ENCODE measurements at places on chromosomes 1 and 21.

DNA sequence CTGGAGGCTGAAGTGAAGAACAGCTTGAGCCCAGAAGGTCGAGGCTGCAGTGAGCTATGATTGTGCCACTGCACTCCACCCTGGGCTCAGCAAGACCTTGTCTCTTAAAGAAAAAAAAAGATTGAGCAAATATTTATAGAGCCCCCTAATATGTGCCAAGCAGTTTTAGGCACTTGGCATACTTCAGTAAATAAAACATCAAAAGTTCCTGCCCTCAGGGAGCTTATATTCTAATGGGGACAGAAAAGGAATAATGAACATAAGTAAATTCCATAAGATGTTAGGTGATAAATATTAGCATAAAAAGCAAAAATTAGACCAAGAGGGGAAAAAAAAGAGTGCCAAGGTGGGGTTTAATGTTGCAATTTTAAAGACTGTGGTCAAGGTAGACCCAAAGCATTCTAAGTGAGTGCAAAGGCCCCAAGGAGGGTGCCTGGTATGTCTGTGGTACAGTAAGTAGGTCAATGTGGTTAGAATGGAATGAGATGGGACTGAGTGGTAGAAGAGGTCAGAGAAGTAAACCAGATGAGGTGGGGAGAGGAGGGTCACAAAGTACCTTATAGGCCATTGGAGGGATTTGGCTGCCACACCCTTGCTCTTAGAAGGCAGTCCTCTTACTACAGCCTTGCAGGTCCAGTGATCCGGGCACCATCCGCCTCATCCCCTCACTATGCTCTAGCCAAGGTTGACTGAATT, 2.2 kb upstream of the TOE1 start:
- DNase-seq, result no peak

DNA sequence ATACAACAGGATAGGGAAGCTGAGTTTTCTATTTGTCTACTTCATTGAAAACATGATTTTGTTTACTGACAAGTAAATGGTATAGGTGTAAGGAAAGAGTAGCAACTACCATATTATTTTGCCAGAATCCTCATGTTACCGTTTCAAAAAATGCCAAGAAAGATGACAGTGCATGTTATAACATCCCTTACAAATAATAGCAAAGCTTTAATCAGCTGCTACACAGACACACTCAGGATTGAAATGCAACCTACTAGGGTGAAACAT, 331.5 kb downstream of the CHRM3 start:
- no peak for DNase-seq

- no peak for DNase-seq
Observed at GRCh38 chr1:38690790-38691449, 168.7 kb downstream of the RRAGC start.

GRCh38 chr1:230986976-230987375, 8.1 kb downstream of the ARV1 start:
- DNase-seq, result no peak

GRCh38 chr1:10860682-10861081, 64.2 kb upstream of the CASZ1 start:
- no peak for DNase-seq

GRCh38 chr1:31577515-31578192, 1.3 kb downstream of the TINAGL1 start:
- DNase-seq, result no peak

DNA sequence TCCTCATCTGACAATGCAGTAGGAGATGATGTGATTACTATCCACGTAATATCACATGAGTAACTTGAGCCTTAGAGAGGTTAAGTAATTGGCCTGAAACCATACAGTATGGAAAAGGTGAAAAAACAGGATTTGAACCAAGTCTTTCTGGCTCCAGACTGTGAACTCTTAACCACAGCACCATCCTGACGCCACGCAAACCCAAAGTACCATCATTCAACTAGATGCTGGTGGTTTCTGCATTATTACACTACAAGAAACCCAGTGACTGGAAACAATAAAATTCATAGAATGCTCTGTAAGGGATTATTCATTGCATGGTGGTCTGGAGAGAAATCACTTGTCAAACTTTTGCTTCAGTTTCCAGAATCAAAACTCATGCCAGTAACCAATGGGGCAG, 90.7 kb downstream of the MAB21L3 start:
- DNase-seq, result no peak

- DNase-seq, result no peak
Observed at GRCh38 chr1:57474137-57474750, 50.4 kb upstream of the DAB1 start.

- DNase-seq, result no peak
Observed at GRCh38 chr1:67436511-67437055, 6.4 kb upstream of the SERBP1 start.

- no peak for DNase-seq
Observed at GRCh38 chr1:54818461-54819194, 17.5 kb upstream of the TTC22 start.

DNA sequence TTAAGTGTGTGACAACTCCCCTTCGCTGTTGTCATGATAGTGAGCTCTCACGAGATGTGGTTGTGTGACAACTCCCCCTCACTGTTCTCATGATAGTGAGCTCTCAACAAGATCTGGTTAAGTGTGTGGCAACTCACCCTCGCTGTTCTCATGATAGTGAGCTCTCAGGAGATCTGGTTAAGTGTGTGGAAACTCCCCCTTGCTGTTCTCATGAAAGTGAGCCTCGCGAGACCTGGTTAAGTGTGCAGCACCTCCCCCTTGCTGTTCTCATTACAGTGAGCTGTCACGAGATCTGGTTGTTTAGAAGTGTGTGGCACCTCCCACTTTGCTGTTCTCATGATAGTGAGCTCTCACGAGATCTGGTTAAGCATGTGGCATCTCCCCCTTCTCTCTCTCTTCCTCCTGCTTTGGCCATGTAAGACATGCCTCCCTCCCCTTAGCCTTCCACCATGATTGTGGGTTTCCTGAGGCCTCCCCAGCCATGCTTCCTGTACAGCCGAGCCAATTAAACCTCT, 25.1 kb upstream of the LSS start:
- no peak for DNase-seq

DNA sequence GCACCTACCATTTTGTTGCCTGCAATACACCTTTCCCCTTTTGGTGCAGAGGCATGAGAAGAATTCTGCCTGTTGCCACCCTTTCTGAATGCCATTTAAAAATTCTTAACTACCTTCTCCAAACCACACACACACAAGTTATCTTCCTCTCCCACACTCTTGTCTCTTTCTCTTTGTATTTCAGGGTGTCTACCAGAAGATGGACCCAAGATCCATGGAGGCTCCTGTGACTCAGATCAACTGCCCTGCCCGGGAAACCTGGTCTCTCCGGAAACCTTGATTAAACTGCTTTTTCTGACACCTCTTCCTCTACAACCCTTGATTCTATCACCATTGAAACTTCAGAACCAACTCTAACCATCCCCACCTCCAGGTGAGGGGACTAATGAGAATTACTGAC, 2.4 kb upstream of the TARS2 start:
- DNase-seq, result no peak

DNA sequence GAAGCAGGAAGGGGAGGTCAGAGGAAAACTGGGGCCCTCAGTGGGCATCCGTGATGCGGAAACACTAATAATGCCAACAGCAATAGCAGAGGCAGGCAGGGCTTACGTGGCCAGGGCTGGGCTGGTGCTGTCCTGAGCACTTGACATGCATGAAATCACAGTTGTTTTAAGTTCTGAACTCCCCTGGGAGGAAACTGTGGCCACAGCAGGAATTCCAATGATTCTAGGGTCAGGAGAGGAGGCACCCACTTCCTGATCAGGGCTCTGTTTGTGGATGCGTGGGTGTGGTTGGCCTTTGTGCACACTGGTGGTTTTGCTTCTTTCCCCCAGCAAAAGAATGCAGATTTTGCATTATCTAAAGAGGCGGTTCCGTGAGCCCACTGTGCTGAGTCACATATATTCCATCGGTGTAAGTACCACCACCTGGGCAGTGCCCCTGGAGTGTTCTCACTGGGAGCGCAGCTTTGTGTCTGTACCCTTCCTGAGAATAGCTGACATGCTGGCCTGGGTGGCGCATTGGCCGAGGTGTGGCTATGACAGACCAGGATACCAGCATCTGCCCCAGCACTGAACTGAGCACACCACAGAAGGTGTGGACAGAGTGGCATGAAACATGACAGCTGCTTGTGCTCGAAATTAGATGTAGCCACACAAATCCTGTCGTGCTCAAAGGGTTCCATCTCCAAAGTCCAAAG, 71.0 kb downstream of the PDE9A start:
- DNase-seq, result peak; percentile 74

DNA sequence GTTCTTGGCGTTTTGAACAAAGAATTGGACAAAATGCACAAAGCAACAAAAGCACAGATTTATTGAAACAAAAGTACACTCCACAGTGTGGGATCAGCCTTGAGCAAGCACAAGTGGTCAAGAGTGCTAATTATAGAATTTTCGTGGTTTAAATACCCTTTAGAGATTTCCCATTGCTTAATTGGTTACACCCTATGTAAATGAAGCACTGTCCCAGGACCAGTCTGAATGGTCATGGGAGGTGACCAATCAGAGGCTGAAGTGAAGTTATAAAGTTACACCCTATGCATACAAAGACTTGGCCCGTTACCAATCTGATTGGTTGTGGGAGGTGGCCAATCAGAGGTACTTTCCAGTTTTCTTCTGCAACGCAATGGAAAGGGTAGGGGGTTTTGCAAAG, 223.6 kb downstream of the CENPF start:
- DNase-seq, result no peak

DNA sequence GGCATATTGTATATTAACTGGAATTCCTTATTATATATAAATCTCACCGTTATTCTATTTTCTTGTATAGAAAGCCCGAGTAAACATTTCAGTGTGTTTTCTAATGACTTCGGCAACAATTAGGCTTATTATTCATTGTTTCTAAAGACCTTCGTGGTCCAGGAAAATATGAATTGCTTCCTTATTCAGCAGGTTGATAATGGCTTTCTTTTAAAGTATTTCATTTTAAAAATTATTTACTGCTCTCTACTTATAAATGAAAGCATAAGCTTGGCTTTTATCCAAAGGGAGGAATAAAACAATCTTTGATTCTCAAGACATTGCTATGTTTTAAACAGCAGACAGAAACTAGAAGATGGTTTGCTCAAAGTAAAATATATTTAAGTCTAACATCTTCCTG, 198.4 kb upstream of the RGS18 start:
- DNase-seq, result no peak

DNA sequence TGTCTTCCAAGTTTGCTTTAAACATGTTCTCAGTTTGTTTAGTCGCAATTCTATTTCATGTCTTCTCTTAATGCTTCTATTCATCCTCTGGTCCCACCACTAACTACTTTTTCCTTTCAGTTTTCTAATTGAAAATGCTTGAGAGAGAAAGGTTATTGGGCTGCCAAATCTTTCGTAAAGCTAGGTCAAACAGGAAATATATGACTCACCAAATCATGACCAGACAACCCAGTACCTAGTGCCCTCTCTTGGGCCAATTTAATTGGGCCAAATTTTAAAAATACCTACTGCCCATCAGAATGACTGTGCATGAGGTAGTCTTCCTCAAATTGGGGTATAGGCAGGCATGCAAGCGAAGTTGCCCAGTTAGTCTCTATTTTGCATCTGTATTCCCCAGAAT, 295.4 kb upstream of the PBX1 start:
- no peak for DNase-seq

DNA sequence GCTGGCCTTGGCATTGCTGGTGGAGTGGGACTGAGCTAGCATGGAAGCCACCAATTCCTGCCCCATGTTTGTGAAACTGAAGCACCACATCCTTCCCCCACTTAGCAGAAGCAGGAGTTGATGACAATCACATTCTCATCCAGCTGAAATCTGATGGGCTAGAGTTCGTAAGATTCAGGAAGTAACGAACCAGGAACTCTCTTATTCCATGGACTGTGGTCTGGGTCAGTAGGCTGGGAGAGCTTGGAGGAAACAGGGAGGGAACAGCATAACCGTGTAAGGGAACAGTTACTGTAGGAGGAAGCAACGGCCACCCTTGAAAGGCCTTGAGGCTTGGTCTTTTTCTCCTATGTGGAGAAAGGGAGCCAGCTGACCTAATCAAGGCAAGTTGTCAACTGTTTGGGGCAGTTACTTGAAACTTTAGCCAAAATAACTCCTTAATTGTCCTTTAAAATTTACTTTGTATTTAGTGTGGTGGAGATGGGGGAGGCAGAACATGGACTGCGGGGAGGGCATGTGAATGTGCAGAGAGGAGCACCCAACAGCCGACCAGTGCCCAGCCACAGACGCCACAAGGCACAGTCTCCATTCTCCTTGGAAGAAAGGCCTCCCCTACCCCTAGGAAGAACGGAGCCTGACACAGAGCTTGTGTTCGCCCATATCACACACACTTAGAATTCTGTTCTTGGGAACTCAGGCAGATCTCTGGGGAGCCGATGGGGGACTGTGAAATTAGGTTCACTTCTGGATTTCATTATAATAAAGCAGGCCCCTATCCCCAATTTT, 2.0 kb upstream of the COQ8A start:
- no peak for DNase-seq

DNA sequence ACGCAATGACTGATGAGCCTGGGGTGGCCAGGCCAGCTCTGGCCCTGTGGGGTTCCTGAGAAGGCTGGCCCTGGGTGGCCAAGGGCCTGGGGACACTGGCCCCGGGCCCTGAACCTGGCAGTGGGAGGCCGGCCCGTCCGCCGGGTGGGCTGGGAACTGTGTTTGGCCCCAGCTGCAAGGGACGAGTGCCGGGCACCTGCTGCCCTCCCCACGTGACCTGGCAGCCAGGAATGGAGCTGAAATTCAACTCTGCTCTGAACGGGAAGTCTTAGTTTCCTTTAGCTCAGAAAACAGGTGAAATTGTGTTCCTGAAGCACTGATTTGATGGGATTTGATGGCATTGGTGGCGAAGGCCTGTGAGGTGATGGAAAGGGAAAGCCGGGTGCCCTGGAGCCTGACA, 8.2 kb upstream of the TTLL10 start:
- DNase-seq, result no peak

DNA sequence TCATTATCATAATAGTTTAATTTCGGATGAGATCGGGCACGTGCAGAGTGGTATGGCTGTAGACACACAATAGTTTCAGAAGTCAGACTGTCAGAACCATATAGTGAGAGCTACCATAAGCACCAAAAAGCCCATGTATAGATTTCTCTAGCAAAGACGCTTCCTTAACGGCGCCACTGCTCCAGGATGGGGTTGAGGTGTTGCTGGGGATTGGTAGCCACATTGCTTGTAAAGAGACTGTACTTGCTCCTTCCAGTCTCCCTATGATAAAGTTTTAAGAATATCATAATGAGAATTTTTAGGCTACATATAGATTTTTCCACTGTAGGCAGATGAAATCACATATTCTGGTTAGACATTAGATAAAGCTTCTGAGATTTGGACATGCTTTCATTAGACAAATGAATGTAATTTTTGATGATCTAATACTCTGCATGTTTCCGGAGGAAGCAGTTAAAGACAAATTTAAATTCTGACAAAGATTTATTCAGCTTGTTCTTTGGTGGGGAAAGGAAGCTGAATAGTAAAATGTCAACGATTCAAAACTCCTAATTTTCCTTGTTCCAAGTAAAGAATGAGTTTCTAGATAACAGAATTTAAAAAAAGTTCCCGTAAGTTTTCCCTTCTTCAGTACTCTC, 77.7 kb downstream of the MAP3K7CL start:
- no peak for DNase-seq
